ENCODE measurements at places on chromosomes 11 and 22. TPM values are rescaled to one million over a fixed set of nuclear protein-coding genes. Genes with fewer than 3 reads are reported as not detected.

OR2D2 gene
- not detected for total RNA-seq

GRCh38 chr11:67464411-67465188, 4.5 kb downstream of the TMEM134 start:
- DNase-seq = peak; percentile 95

GRCh38 chr22:48153726-48154125, 1391.3 kb downstream of the TBC1D22A start:
- no peak for DNase-seq

- peak; percentile 97 for DNase-seq
These were observed at the start of gene GATD1 for GRCh38 chr11:777288-778255. Gene GATD1 (minus strand): TSS chr11:777487. CDS start chr11:777462, 25 bp downstream.

- peak; percentile 75 for DNase-seq
These were observed at the start of gene CERK for GRCh38 chr22:46737976-46738646. Gene CERK (minus strand): TSS chr22:46738252. CDS start chr22:46738148, 104 bp downstream.

Measured in activated T-cell treated with anti-CD3 and anti-CD28 coated beads, Interleukin-2, amount 50 U/mL, for 72 hours (primary cell).